ENCODE measurements at places on chromosomes 1 and 21. TPM values are rescaled to one million over a fixed set of nuclear protein-coding genes. Genes with fewer than 3 reads are reported as not detected.

AMY2B gene
- polyA plus RNA-seq: 15.1 TPM

KIAA1614 gene
- 0.79 TPM for polyA plus RNA-seq

RXFP4 gene
- 0.07 TPM for polyA plus RNA-seq

SH2D1B gene
- polyA plus RNA-seq: 0.90 TPM

KAZN gene
- polyA plus RNA-seq: 10.8 TPM
